Psoas muscle (tissue), 8 donors: ENCODE measurements at places on chromosomes 6 and 20. TPM values are rescaled to one million over a fixed set of nuclear protein-coding genes. Genes with fewer than 3 reads are reported as not detected.

Gene HNF4A
- total RNA-seq, result not detected

Gene AKAP7
- 11.5 TPM for total RNA-seq

Gene FAM209B
- total RNA-seq, result 0.58 TPM

Gene TCF15
- total RNA-seq, result 5.1 TPM

DNA sequence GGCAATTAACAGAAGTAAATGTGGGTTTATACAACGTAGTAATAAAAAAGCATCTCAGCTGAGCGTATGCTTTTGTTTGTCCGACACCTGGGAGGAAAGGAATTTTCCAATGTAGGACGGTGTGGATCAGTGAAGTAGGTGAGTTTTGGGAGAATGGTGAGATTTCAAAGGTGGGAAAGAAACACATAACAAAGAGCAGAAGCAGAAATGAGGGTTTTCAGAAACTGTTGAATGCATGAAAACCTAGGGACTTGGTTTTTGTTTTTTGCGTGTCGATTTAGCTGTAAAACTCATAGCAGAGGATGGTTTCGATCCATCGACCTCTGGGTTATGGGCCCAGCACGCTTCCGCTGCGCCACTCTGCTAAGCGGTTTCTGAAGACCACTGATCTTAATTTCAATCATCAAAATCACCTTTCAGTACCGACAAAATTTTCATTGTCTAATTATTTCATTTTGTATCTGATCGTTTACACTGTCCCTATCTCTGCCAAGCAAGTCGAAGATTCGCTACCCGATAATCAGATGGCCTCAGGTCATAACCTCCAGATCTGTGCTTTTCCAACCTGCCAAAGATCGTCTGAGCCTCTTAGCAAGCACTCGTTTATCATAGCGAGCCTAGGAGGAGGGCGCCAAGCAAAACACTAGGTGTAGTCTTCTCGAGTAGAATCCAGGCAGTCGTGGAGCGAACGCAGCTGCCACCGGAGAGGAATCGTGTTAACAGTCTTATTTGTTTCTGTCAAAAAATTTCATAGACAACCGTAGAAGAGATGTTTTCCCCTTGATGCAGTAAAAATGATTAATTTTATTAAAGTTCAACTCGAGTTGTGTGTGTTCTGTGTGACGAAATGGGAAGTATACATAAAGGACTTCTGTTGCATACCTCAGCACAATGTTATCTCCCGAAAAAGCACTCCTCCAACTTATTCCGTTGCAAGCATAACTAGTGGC is 20.9 kb upstream of the POM121L2 start:
- no peaks in the 10 kb centered on the region for H3K4me1 ChIP-seq
- no peak for DNase-seq
- H3K4me3 ChIP-seq, result peak overlapping the region; percentile 23

GRCh38 chr20:3679749-3680700 is 1.8 kb downstream of the ADAM33 start:
- no peaks in the 10 kb centered on the region for H3K4me1 ChIP-seq
- H3K27ac ChIP-seq, result peak overlapping the region; percentile 38
- peak overlapping the region; percentile 60 for H3K4me3 ChIP-seq
- peaks cover 3% of the 10 kb centered on the region for H3K27me3 ChIP-seq
- DNase-seq, result peak; percentile 79
- H3K36me3 ChIP-seq, result no peaks in the 10 kb centered on the region

- no peak overlapping the region for H3K4me3 ChIP-seq
- peak; percentile 57 for DNase-seq
- no peaks in the 10 kb centered on the region for H3K36me3 ChIP-seq
- H3K27me3 ChIP-seq, result no peaks in the 10 kb centered on the region
These were observed 138.4 kb upstream of the TNFAIP3 start for GRCh38 chr6:137728386-137729349.

GRCh38 chr6:169115632-169116031 is 138.0 kb downstream of the THBS2 start:
- H3K4me1 ChIP-seq, result no peaks in the 10 kb centered on the region
- H3K4me3 ChIP-seq, result no peak overlapping the region
- no peaks in the 10 kb centered on the region for H3K36me3 ChIP-seq
- H3K27me3 ChIP-seq, result no peaks in the 10 kb centered on the region
- DNase-seq, result no peak

- H3K4me1 ChIP-seq, result no peaks in the 10 kb centered on the region
- no peak overlapping the region for H3K27ac ChIP-seq
- DNase-seq, result no peak
- no peak overlapping the region for H3K4me3 ChIP-seq
- H3K36me3 ChIP-seq, result no peaks in the 10 kb centered on the region
- H3K27me3 ChIP-seq, result no peaks in the 10 kb centered on the region
These were observed 13.6 kb upstream of the CALHM6 start for GRCh38 chr6:116447496-116448011.

DNA sequence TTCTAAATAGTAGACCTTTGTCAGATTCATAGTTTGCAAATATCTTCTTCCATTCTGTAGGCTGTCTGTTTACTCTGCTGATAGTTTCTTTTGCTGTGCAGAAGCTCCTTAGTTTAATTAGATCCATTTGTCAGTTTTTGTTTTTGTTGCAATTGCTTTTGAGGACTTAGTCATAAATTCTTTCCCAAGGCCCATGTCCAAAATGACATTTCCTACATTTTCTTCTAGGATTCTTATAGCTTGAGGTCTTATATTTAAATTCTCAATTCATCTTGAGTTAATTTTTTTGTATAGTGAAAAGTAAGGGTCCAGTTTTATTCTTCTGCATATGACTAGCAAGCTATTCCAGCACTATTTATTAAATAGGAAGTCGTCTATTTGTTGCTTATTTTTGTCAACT is 287.0 kb downstream of the PACRG start:
- H3K27me3 ChIP-seq, result no peaks in the 10 kb centered on the region
- H3K4me1 ChIP-seq, result no peaks in the 10 kb centered on the region
- H3K4me3 ChIP-seq, result no peak overlapping the region
- no peak for DNase-seq
- no peaks in the 10 kb centered on the region for H3K36me3 ChIP-seq
- H3K27ac ChIP-seq, result no peak overlapping the region

- H3K4me3 ChIP-seq, result no peak overlapping the region
- DNase-seq, result peak; percentile 72
- H3K4me1 ChIP-seq, result no peaks in the 10 kb centered on the region
- no peak overlapping the region for H3K27ac ChIP-seq
- no peaks in the 10 kb centered on the region for H3K36me3 ChIP-seq
These were observed 45.4 kb downstream of the SSR1 start for GRCh38 chr6:7267466-7268091.

DNA sequence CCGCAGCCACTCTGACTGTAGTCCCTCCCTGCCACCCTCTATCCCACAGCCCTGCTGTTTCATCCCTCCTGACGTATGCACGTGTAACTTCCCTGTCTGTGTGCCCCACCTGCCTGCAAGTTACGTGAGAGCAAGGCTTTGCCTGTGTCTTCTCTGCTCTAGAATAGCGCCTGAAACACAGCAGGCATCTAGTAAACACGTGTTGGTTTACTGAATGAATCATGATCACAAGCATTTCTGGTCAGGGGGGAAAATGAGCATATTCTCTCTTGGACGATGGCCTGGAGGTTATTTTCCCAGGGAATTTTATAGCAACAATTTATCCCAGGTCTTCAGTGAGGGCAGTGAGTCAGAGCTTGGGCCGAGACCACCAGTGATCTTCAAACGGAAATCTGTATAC is 38.3 kb downstream of the PSMG4 start:
- no peak overlapping the region for H3K27ac ChIP-seq
- H3K36me3 ChIP-seq, result peaks cover 5% of the 10 kb centered on the region
- peaks cover 9% of the 10 kb centered on the region for H3K4me1 ChIP-seq
- peak; percentile 30 for DNase-seq

DNA sequence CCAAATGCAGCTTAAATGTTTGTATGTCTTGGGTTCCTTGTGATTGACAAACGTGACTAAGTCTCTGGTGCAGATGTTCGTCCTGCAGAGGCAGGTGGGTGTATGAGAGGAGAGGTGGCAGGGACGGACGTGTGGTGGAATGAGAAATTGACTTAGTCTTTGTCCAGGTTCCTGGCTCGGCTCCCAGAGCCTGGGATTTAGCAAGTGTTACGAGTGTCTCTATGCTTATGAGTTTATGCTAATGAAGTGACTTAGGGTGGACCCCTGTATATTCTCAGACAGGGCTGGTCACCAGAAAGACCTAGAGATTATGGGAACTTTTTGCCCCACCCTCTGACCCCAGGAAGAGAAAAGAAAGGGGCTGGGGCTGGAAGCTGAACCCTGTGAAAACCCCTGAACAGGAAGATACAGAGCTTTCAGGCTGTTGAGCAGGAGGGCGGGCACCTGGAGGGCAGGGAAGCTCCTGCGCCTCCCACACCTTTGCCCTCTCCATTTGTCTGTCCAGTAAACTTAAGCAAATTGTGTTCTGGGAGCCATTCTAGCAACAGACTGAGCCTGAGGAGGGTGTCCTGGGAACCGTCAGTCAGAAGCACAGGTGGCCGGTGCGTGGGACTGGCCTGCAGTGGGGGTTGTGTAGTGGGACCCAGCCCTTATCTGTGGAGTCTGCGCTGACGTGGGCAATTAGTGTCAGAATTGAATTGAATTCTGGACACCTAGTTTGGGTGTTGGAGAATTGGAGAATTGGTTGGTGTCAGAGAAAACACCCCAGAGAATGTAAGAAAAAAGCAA is 362.1 kb downstream of the CDH4 start:
- H3K4me1 ChIP-seq, result no peaks in the 10 kb centered on the region
- DNase-seq, result no peak
- H3K27me3 ChIP-seq, result no peaks in the 10 kb centered on the region
- no peak overlapping the region for H3K27ac ChIP-seq

GRCh38 chr6:22613695-22614094 is 44.3 kb downstream of the HDGFL1 start:
- H3K27ac ChIP-seq, result no peak overlapping the region
- peaks cover 5% of the 10 kb centered on the region for H3K4me1 ChIP-seq
- no peak for DNase-seq
- H3K36me3 ChIP-seq, result no peaks in the 10 kb centered on the region
- H3K27me3 ChIP-seq, result no peaks in the 10 kb centered on the region

DNA sequence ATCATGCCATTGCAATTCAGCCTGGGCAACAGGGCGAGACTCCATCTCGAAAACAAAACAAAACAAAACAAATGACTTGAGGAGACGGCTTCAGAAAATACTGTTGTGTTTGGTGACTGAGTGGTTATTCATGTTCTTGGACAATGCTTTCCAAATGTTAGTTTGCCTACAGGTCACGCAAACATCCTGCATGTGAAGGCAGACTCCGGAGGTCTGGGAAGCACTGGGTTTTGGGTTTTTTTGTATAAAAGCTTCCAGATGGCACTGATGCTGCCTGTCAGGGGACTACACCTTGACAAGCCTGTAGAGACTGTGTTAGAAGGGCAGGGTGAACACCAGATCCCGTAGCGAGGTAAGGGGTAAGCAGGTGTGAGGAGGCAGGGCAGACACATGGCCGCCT is 81.7 kb downstream of the THBS2 start:
- H3K27ac ChIP-seq, result no peak overlapping the region
- H3K4me1 ChIP-seq, result no peaks in the 10 kb centered on the region
- H3K4me3 ChIP-seq, result no peak overlapping the region
- DNase-seq, result no peak
- H3K27me3 ChIP-seq, result no peaks in the 10 kb centered on the region

DNA sequence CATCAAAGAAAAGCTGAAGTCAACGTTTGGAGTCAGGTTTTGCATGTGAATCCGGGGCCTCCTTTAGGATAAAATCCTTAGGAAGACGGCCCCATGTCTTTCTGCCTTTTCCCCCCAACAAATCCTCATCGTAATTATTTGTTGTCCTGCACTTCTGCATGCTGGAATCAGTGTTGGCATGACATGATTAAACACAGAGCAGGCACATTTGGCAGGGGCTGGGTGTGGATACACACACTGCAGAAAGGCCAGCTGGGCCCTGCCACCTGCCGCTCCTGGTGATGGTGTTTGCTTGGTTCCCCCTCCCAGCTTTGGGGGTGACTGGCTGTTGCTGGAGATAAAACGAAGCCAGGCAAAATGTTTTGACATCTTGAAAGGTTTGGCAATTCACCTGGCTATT is 46.3 kb upstream of the FOXA2 start:
- no peak for DNase-seq
- no peak overlapping the region for H3K27ac ChIP-seq
- no peaks in the 10 kb centered on the region for H3K36me3 ChIP-seq
- H3K4me3 ChIP-seq, result no peak overlapping the region

- H3K4me1 ChIP-seq, result peaks cover 41% of the 10 kb centered on the region
- DNase-seq, result no peak
- H3K4me3 ChIP-seq, result peak overlapping the region; percentile 47
- no peaks in the 10 kb centered on the region for H3K36me3 ChIP-seq
These were observed 54.4 kb upstream of the CEP85L start for GRCh38 chr6:118705544-118706491.

GRCh38 chr20:9397928-9398327 is 116.5 kb upstream of the LAMP5 start:
- H3K36me3 ChIP-seq, result no peaks in the 10 kb centered on the region
- H3K27ac ChIP-seq, result no peak overlapping the region
- DNase-seq, result no peak

- H3K27ac ChIP-seq, result no peak overlapping the region
- DNase-seq, result no peak
- no peaks in the 10 kb centered on the region for H3K4me1 ChIP-seq
- H3K36me3 ChIP-seq, result no peaks in the 10 kb centered on the region
- no peak overlapping the region for H3K4me3 ChIP-seq
These were observed 218.6 kb upstream of the ZFP64 start for GRCh38 chr20:52410182-52410647.

DNA sequence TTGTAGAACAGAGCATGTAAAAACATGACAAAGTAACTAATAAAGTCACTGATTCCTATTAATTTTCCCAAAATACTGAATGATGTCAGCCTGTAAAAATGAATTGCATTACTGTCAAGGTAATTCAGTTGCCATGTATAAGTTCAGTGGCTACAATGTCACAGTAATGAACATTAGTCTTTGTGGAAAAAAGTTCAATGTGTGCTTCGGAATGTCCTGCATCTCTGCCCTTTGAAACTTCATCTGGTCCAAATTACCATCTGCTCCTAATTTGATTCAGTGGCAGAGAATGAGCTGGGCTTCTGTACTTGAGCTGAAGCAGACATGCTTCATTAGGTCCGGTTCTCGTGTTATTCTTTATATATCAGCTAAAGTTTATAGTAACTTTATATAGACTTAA is 567.4 kb downstream of the COL12A1 start:
- no peak for DNase-seq
- H3K36me3 ChIP-seq, result no peaks in the 10 kb centered on the region
- no peak overlapping the region for H3K27ac ChIP-seq

DNA sequence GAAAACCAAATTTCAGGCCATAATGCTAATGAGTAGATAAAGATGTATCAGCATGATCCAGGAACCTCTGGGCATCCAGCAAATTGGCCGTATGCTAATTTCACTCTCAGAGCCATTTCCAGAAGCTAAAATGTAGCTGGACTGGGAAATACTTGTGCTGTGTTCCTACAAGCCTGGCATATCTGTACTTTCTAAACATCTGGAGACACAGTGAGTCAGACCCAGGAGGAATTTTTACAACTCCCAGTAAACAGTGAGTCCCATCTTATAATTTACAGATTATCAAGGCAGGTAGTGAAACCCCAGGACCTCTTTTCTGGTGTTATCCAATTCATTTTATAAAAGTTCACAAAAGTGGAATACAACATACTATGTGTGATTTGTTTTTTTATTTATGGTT is 683.0 kb upstream of the ADGRB3 start:
- no peak for DNase-seq
- H3K4me1 ChIP-seq, result no peaks in the 10 kb centered on the region
- H3K27ac ChIP-seq, result no peak overlapping the region
- H3K27me3 ChIP-seq, result no peaks in the 10 kb centered on the region
- H3K36me3 ChIP-seq, result no peaks in the 10 kb centered on the region

GRCh38 chr6:27368202-27368601 is 20.4 kb upstream of the ZNF391 start:
- H3K4me1 ChIP-seq, result no peaks in the 10 kb centered on the region
- no peak for DNase-seq
- H3K27me3 ChIP-seq, result no peaks in the 10 kb centered on the region

GRCh38 chr6:1190366-1190765 is 121.5 kb upstream of the FOXQ1 start:
- peaks cover 2% of the 10 kb centered on the region for H3K27me3 ChIP-seq
- no peaks in the 10 kb centered on the region for H3K4me1 ChIP-seq
- H3K27ac ChIP-seq, result no peak overlapping the region
- H3K36me3 ChIP-seq, result no peaks in the 10 kb centered on the region
